Stimulated activated naive CD8-positive, alpha-beta T cell treated with anti-CD3 and anti-CD28 coated beads, Interleukin-15, amount 100 ng/mL, for 72 hours (primary cell): ENCODE measurements at places on chromosomes 3 and 15.

- DNase-seq, result peak; percentile 10
Measured at GRCh38 chr15:19973718-19974117, 567.9 kb downstream of the GOLGA6L6 start.

- DNase-seq, result no peak
Measured at GRCh38 chr15:95194746-95195145, 963.4 kb downstream of the MCTP2 start.

DNA sequence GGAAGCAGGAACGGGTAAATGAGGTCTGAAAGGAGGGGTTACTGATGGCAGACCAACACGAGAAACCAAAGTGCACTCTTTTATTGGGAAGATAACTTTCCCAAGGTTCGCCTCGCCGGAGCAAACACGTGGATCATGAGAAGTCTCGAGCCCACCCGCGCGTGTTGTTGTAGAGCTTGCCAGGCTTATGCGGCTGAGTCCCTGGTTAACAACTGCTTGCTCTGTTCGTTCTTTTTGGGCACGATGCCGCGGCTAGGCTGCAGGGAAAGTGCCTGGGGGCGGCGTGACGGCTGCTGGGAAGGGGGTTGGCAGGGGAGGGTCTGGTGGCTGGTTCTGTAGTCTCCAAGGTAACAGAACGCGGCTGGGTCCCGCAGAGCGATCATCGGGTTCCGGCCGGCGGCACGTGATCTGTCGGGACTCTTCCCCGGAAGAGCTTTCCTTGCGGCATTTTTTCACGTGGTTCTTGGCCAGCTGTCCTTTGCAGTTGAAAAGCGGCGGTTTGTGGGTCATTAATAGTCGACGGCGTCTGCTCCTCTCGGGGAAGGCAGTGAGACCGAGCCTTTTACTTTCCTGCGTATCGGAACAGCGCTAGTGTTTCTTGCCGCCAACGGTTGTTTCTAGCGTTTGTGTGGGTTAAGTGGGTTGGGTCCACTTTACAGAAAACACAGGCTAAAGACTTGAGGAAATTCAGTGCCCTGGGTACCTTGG is 1.5 kb downstream of the MGA start:
- DNase-seq, result peak; percentile 61

GRCh38 chr15:100867433-100867832 is 12.2 kb upstream of the ALDH1A3 start:
- DNase-seq, result no peak

- DNase-seq, result no peak
Measured at GRCh38 chr3:48747015-48747615, 30.1 kb upstream of the IP6K2 start.

DNA sequence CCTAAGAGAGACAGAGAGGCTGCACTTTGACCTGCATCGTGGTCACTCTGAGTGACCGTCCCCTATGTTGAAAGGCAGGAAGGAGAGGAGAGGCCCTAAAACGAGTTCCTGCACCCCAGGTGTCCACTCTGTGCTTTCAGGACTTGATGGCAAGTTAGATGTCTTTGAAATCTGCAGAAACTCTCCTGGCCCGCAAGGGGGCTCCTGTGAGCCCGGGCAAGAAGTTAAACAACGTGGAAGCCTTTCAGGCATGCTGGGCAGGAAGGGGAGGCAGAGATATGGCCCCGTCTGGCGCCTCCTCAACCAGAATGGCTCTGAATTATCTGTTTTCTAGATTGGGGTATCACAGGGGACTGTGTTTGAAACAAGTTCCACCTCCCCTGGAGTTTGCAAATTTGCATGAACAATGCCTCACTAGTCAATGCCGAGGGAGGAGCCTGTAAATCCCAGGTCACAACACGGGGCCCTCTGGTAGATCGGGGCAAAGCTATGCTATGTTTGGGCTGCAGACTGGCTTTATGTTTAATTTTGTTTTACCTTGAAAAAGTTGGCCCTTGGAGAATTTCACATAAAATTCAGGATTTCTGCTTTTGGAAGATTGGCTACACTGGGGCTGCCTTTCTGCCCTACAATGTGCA is 9.8 kb downstream of the CTXND1 start:
- DNase-seq, result peak; percentile 13

- DNase-seq, result no peak
Measured at GRCh38 chr3:47008851-47009224, 29.4 kb downstream of the NBEAL2 start.

DNA sequence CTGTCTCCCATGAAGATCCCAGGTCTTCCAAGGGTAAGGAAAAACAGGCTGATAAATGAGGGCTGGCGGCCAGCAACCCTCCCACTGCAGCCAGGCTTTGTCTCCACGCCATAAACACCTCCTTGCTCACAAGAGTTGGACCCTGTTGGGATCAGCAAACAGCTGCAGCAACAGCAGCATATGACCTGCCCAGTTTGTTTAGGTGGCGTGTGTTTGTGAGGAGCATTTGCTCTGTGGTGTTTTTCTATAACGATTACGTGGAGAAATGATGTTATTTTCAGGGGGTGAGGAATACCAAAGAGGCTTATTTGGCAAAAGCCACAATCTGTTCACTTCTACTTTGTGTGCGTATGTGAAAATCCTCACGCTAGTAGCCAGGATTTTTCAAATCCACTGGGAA is 58.5 kb downstream of the RFTN1 start:
- no peak for DNase-seq

DNA sequence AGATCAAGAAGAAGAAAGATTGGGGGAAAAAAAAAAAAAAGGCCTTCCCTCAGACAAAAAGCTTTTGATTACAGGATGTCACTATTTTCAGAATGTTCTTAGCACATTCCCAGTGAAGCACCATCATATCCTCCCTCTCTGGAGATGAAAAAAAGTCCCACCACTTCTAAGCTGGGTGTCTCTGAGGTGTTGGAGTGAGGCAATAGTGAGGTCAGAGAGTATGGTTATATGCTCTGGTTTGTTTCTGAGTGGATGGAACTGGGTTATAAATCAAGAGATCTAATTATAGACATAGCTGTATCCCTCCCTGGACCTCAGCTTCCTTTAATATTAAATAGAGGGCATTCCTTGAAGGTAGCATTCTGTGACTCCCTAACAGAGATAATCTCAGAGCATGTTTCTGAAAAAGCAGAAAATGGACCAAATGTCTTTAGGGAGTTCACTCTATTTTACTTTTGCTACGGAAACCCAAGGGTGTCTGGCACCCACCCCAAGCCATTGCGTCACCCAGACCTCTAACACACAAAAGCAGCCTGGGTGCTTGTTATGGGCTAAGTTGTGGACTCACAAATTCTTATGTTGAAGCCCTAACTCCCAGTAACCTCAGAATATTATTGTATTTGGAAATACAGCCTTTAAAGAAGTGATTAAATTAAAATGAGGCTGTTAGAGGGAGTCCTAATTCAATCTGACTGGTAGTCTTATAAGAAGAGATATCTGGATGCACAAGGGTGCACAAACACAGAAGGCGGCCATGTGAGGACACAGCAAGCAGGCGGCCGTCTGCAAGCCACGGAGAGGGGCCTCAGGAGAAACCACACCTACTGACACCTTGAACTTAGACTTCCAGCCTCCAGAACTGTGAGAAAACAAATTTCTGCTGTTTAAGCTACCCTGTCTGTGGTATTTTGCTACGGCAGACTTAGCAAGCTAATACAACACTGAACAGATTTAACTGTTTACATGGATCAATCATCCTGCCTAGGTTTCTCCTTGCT is 81.5 kb downstream of the MB21D2 start:
- DNase-seq, result no peak

- DNase-seq, result no peak
Measured at GRCh38 chr3:185728630-185729336, 96.1 kb downstream of the IGF2BP2 start.

GRCh38 chr3:7266551-7266950 is 405.6 kb downstream of the GRM7 start:
- DNase-seq, result no peak

- no peak for DNase-seq
Measured at GRCh38 chr3:97793420-97794019, 28.3 kb upstream of the CRYBG3 start.

GRCh38 chr3:99834211-99834957 is 16.7 kb downstream of the CMSS1 start:
- no peak for DNase-seq

DNA sequence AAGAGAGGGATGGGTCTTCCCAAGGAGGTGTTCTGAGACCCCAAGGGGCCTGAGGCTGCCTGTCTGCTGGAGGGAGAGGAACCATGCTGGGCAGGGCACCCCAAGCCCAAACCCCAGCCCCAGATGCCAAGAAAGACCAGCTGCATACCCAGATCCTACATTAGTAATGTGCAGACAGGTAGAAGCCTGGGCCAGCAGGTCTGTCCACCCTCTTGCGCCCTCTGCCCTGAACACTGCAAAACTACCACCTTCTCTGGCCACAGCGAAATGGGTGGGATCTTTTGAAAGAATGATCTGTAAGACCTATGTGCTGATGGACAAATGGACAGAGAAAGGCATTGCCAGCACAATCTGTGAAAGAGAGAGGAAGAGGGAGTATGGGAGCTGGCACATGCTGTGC is 283.2 kb downstream of the EPHB1 start:
- no peak for DNase-seq

DNA sequence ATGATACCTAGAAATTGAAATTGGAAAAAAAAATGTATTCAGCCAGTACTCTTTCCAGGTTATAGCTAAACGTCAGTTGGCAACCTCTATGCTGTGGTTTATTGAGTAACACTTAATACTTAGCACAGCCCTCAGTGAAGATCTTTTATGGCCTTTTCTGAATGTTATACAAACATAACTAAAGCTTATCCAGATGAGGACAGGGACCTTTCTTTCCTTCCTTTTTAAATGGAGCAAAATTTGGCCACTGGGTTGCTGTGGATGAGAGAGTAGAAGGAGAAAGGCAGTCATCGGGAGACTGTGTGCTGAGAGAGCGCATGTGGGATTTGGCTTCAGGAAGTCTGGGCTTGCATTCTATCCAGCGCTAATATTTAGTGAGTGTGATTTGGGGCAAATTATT is 36.1 kb downstream of the IGF1R start:
- DNase-seq, result no peak

GRCh38 chr3:192409201-192409837 is 318.0 kb downstream of the FGF12 start:
- DNase-seq, result no peak

GRCh38 chr15:62465173-62465572 is 300.1 kb upstream of the C2CD4B start:
- DNase-seq, result no peak

- DNase-seq, result no peak
Measured at GRCh38 chr3:25593001-25593400, 71.7 kb downstream of the TOP2B start.

GRCh38 chr3:46574243-46574646 is 8.1 kb upstream of the LRRC2 start:
- no peak for DNase-seq

DNA sequence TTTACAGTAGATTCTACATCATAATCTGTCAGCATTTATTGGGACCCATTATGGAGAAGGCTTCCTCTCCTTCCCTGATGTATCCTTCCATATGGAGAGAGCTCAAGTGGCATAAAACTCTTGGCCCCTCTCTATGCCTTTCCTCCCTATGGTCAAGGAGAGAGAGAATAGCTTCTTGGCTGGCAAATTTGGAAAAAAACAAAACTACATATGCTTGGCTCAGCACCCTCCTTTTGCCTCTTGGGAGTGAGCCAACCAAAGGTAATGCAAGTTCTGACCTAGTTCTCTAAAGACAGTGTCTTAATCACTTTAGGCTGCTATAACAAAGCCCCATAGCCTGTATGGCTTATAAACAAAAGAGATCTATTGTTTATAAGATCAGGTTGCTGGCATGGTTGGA is 37.5 kb downstream of the C3orf70 start:
- no peak for DNase-seq

DNA sequence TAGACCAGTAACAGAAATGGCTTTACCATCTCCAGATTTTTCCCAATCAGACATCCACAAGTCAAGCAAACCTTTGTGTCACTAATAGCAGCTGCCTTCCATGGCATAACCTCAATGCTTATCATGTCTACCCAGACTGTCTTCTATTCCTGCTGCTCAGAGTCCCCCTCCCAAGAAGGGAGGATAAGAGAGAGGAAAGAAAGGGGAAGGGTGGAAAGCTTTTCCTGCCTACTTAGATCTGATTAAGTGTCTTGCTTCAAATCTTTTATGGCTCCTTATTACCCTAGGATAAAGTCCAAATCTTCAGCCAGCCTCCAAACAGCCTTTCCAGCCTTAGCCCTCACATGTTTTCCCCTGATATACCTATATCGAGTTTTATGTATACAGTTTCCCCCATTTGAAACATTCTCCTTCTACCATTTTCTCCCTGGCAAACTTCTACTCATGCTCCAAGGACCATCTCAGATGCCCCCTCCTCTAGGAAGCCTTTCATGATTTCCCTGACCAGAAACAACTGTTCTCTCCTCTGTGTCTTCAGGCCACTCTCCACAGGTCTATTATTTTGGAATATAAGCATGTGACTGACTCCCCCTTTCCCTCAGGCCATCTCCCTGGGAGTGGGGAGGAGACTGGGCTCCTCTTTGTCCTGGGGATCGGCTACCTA is 7.9 kb upstream of the SSUH2 start:
- DNase-seq, result no peak
